ENCODE measurements at places on chromosomes 7 and 10. TPM values are rescaled to one million over a fixed set of nuclear protein-coding genes. Genes with fewer than 3 reads are reported as not detected.

DPCD gene
- total RNA-seq, result 13.5 TPM

HOXA7 gene
- total RNA-seq, result 2.2 TPM

PRTFDC1 gene
- total RNA-seq, result 8.2 TPM

TDRD1 gene
- 0.29 TPM for total RNA-seq

LDB3 gene
- total RNA-seq, result 2.7 TPM

ZMIZ2 gene
- total RNA-seq, result 96.1 TPM

FGF8 gene
- total RNA-seq, result not detected

CPVL gene
- total RNA-seq, result 37.8 TPM

MYH16 gene
- total RNA-seq, result not detected

HYAL4 gene
- not detected for total RNA-seq

TRPV5 gene
- total RNA-seq, result not detected

TMEM72 gene
- total RNA-seq, result 0.23 TPM

UPK3BL2 gene
- 12.7 TPM for total RNA-seq

- no peak overlapping the region for H3K4me3 ChIP-seq
- H3K27me3 ChIP-seq, result no peaks in the 10 kb centered on the region
- no peak overlapping the region for H3K27ac ChIP-seq
- DNase-seq, result no peak
- H3K36me3 ChIP-seq, result no peaks in the 10 kb centered on the region
Observed at GRCh38 chr7:28480595-28480994, 68.3 kb downstream of the CREB5 start.

- no peaks in the 10 kb centered on the region for H3K4me1 ChIP-seq
- H3K27me3 ChIP-seq, result no peaks in the 10 kb centered on the region
- no peaks in the 10 kb centered on the region for H3K36me3 ChIP-seq
- H3K4me3 ChIP-seq, result no peak overlapping the region
- no peak overlapping the region for H3K27ac ChIP-seq
- DNase-seq, result no peak
Observed at GRCh38 chr7:80488851-80489370, 23.0 kb downstream of the GNAT3 start.

GRCh38 chr7:153386556-153386955 lies 627.0 kb downstream of the ACTR3B start:
- H3K36me3 ChIP-seq, result no peaks in the 10 kb centered on the region
- no peak for DNase-seq
- no peaks in the 10 kb centered on the region for H3K27me3 ChIP-seq
- H3K27ac ChIP-seq, result no peak overlapping the region
- H3K4me3 ChIP-seq, result no peak overlapping the region

DNA sequence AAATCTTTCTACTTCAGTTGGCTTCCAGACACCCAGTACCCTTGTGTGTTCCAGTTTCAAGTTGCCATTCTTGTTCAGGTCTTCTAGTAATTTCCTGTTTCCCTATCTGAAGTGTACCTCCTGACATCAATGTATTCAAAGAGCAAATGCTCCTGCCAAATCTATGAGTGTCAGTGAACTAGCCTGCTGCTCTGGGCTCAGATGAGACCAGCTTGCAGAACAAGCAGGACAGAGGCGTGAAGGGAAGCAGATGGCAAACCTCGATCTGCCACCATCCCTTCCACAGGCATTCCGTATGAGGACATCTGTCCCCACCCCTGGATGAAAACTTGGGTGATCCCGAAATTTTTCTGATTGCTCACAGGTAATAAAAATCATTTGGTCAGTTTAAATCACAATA lies 4.4 kb upstream of the MPP7 start:
- no peak overlapping the region for H3K4me3 ChIP-seq
- H3K27me3 ChIP-seq, result peaks cover 31% of the 10 kb centered on the region
- peak; percentile 20 for DNase-seq

- H3K4me3 ChIP-seq, result no peak overlapping the region
- no peaks in the 10 kb centered on the region for H3K36me3 ChIP-seq
- peaks cover 64% of the 10 kb centered on the region for H3K27me3 ChIP-seq
- H3K4me1 ChIP-seq, result peaks cover 34% of the 10 kb centered on the region
- no peak overlapping the region for H3K27ac ChIP-seq
Observed at GRCh38 chr10:132784866-132785722, 853 bp downstream of the NKX6-2 start.

- no peaks in the 10 kb centered on the region for H3K36me3 ChIP-seq
- H3K4me1 ChIP-seq, result no peaks in the 10 kb centered on the region
- H3K27me3 ChIP-seq, result no peaks in the 10 kb centered on the region
- no peak for DNase-seq
- H3K4me3 ChIP-seq, result no peak overlapping the region
Observed at GRCh38 chr7:106127984-106128780, 16.1 kb upstream of the SYPL1 start.

GRCh38 chr7:82204694-82205093 lies 238.9 kb downstream of the CACNA2D1 start:
- no peaks in the 10 kb centered on the region for H3K36me3 ChIP-seq
- H3K27me3 ChIP-seq, result no peaks in the 10 kb centered on the region
- no peak for DNase-seq
- no peaks in the 10 kb centered on the region for H3K4me1 ChIP-seq

GRCh38 chr7:343227-343822 lies 53.4 kb downstream of the FOXL3 start:
- H3K27ac ChIP-seq, result no peak overlapping the region
- H3K4me3 ChIP-seq, result no peak overlapping the region
- no peak for DNase-seq
- no peaks in the 10 kb centered on the region for H3K27me3 ChIP-seq

GRCh38 chr7:132508724-132509353 lies 67.4 kb downstream of the PLXNA4 start:
- no peaks in the 10 kb centered on the region for H3K36me3 ChIP-seq
- H3K27me3 ChIP-seq, result peaks cover 6% of the 10 kb centered on the region
- DNase-seq, result no peak
- H3K4me3 ChIP-seq, result no peak overlapping the region
- no peaks in the 10 kb centered on the region for H3K4me1 ChIP-seq

GRCh38 chr7:43872406-43873110 lies 3.2 kb upstream of the MRPS24 start:
- peaks cover 29% of the 10 kb centered on the region for H3K4me1 ChIP-seq
- peak overlapping the region; percentile 83 for H3K27ac ChIP-seq
- no peak for DNase-seq
- peaks cover 28% of the 10 kb centered on the region for H3K36me3 ChIP-seq

GRCh38 chr10:108545921-108546320 lies 1377.4 kb downstream of the XPNPEP1 start:
- no peak overlapping the region for H3K27ac ChIP-seq
- no peaks in the 10 kb centered on the region for H3K27me3 ChIP-seq
- no peaks in the 10 kb centered on the region for H3K4me1 ChIP-seq

GRCh38 chr10:6741541-6741941 lies 161.5 kb upstream of the PRKCQ start:
- H3K4me3 ChIP-seq, result no peak overlapping the region
- DNase-seq, result no peak
- H3K4me1 ChIP-seq, result no peaks in the 10 kb centered on the region

- no peaks in the 10 kb centered on the region for H3K27me3 ChIP-seq
- H3K27ac ChIP-seq, result peak overlapping the region; percentile 99
- no peak for DNase-seq
- peak overlapping the region; percentile 84 for H3K4me3 ChIP-seq
- H3K4me1 ChIP-seq, result peaks cover 51% of the 10 kb centered on the region
Observed at GRCh38 chr7:158827411-158828132, 1.7 kb downstream of the ESYT2 start.

GRCh38 chr7:82404094-82404493 lies 39.5 kb downstream of the CACNA2D1 start:
- H3K27me3 ChIP-seq, result no peaks in the 10 kb centered on the region
- no peaks in the 10 kb centered on the region for H3K4me1 ChIP-seq
- H3K4me3 ChIP-seq, result no peak overlapping the region
- no peak for DNase-seq
- no peak overlapping the region for H3K27ac ChIP-seq

DNA sequence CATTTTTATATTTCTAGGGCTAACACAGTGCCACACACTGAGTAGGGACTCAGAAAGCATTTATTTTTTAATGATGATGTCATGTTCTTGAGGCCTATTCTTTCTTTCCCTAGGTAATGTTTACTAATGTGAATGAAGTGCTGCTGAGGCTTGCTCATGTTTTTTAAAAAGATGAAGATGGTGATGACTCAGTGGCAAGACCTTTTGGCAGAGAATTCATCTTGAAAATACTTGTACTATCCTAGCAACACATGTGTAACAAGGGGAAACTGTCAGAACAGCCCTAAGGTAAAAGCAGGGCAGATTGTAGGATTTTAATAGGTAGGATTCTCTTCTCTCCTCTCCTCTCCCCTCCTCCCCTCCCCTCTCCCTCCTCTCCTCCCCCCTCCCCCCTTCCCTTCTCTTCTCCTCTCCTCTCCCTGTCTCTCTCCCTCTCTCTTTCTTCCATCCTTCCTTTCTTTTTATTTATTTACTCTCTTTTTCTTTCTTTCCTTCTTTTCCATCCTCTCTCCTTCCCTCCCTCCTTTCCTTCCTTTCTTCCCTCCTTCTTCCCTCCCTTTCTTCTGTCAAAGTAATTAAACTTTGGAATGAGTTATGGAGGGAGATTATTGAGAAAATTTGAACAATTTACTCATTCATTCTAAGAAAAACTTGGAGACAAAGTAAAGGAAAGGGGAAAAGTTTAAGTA lies 75.3 kb downstream of the ZNF92 start:
- H3K36me3 ChIP-seq, result no peaks in the 10 kb centered on the region
- no peaks in the 10 kb centered on the region for H3K27me3 ChIP-seq
- no peak overlapping the region for H3K4me3 ChIP-seq
- no peak for DNase-seq
- no peak overlapping the region for H3K27ac ChIP-seq

GRCh38 chr7:88318196-88318595 lies 11.5 kb upstream of the STEAP4 start:
- no peaks in the 10 kb centered on the region for H3K36me3 ChIP-seq
- no peak for DNase-seq
- H3K27me3 ChIP-seq, result no peaks in the 10 kb centered on the region
- no peak overlapping the region for H3K4me3 ChIP-seq

DNA sequence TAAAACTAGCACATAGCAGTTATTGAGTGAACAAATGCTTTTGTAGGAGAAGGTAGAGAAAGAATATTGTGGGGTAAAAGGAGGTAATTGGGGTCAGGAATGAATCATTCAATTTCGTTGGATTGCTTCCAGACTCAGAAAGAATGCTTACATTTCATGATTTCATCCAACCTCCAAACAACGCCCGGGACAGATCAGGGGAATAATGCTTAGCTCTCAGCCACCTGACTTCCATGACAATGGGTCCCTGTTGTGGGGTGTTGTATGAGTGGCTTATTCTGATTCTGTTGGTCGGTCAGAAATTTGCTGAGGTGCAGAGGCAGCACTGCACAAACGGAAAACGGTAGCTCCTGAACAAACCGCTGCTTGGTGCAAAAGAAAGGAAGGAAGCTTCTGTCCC lies 24.0 kb upstream of the INPP5F start:
- DNase-seq, result no peak
- H3K4me1 ChIP-seq, result peaks cover 4% of the 10 kb centered on the region
- no peak overlapping the region for H3K27ac ChIP-seq
- no peak overlapping the region for H3K4me3 ChIP-seq

- peaks cover 10% of the 10 kb centered on the region for H3K4me1 ChIP-seq
- H3K27ac ChIP-seq, result peak overlapping the region; percentile 28
- no peak for DNase-seq
- H3K27me3 ChIP-seq, result no peaks in the 10 kb centered on the region
- H3K36me3 ChIP-seq, result no peaks in the 10 kb centered on the region
- no peak overlapping the region for H3K4me3 ChIP-seq
Observed at GRCh38 chr10:22682237-22683139, 31.9 kb downstream of the PIP4K2A start.

GRCh38 chr10:133129071-133129858 lies 30.8 kb upstream of the KNDC1 start:
- H3K27ac ChIP-seq, result no peak overlapping the region
- DNase-seq, result peak; percentile 29
- H3K4me3 ChIP-seq, result no peak overlapping the region

DNA sequence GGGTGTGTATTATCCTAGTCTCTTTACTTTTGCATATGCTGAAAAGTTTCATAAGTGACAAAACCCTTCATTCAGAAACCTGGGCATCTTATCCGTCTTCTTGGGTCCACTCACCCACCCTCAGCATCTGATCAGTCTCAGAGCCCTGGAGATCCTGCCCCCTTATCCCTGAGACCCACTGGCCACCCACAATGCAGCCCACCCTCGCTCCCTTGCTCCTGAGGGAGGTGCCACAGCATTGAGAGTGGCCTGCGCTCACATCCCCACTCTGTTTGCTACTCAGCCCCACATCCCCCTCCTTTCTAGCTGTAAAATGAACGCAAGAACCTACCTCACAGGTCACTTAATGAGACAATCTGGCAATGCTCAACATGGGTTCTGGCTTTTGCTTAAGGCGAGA lies 27.3 kb downstream of the PDIA4 start:
- H3K27me3 ChIP-seq, result no peaks in the 10 kb centered on the region
- H3K4me3 ChIP-seq, result no peak overlapping the region
- H3K27ac ChIP-seq, result no peak overlapping the region
- peaks cover 3% of the 10 kb centered on the region for H3K4me1 ChIP-seq
- no peak for DNase-seq

DNA sequence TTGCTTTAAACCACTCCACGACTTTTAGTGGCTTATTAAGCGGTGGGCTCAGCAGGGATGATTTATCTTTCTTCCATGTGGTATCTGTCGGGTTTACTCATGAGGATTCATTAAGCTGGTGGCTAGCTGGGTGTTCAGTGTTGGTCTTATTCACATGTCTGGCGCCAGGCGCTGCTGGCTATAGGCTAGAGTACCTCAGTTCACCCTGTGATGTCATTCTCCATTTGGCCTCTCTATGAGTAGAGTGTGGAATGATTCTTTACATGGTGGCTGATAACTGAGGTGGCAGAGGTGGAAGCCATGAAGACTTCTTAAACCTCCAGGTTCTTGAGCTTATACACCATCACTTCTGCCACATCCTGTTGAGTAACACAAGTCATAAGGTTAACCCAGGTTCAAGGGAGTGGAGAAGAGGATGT lies 115.4 kb downstream of the MLLT10 start:
- DNase-seq, result no peak
- H3K4me3 ChIP-seq, result no peak overlapping the region
- peaks cover 8% of the 10 kb centered on the region for H3K4me1 ChIP-seq
- no peaks in the 10 kb centered on the region for H3K27me3 ChIP-seq

- DNase-seq, result no peak
- H3K36me3 ChIP-seq, result no peaks in the 10 kb centered on the region
- no peaks in the 10 kb centered on the region for H3K4me1 ChIP-seq
- no peak overlapping the region for H3K4me3 ChIP-seq
- H3K27ac ChIP-seq, result no peak overlapping the region
- no peaks in the 10 kb centered on the region for H3K27me3 ChIP-seq
Observed at GRCh38 chr7:103951311-103951710, 38.1 kb downstream of the RELN start.

All from left lung (tissue), 14 donors.